Stimulated activated CD4-positive, alpha-beta T cell treated with anti-CD3 and anti-CD28 coated beads, TNF-alpha, amount 100 ng/mL, for 24 hours (primary cell): ENCODE measurements at places on chromosomes 5 and 9.

- no peak for DNase-seq
Measured at GRCh38 chr5:10876006-10876744, 115.1 kb upstream of the DAP start.

DNA sequence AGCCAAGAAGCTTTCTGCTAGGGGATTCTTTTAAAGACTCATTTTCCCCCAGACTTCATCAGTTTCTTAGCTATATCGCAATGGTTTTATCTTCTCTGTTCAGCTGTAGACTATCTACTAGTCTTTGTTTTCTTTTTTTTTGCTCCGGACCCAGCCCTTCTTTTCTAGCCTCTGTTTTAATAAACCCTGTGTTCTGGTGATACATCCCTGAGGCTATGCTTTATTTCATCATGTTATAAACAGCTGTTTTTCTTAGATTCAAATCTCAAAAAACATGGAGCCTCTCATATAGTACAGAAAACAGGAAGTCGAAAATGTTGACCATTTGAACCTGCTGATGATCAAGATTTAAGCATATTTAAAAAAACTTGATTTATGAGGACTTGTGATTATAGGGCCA is 37.8 kb downstream of the SCGB3A1 start:
- no peak for DNase-seq

- no peak for DNase-seq
Measured at GRCh38 chr5:82886911-82887310, 190.3 kb downstream of the TMEM167A start.

DNA sequence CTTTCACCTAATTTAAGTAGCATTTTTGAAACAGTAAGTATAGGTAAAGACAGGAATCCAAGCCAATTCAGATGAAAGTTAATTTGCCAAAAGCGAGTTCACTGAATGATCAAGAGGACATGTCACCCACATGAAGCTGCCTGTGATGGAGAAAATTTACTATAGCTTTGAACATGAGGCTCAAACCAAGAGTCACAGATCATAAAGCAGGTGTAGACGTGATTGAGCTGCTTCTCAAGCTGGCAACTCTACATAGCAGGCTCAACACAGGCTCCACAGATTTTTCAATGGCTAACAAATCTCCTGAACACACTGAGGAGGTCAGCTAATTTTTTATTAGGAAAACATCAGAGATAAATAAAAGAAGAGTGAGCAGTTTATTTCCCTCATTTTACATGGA is 173.7 kb downstream of the FAM114A2 start:
- no peak for DNase-seq

GRCh38 chr5:149038336-149039080 is 24.4 kb downstream of the SH3TC2 start:
- no peak for DNase-seq

GRCh38 chr5:113268232-113268631 is 166.6 kb downstream of the TSSK1B start:
- no peak for DNase-seq

GRCh38 chr5:94304146-94304545 is 314.3 kb downstream of the KIAA0825 start:
- DNase-seq = no peak

DNA sequence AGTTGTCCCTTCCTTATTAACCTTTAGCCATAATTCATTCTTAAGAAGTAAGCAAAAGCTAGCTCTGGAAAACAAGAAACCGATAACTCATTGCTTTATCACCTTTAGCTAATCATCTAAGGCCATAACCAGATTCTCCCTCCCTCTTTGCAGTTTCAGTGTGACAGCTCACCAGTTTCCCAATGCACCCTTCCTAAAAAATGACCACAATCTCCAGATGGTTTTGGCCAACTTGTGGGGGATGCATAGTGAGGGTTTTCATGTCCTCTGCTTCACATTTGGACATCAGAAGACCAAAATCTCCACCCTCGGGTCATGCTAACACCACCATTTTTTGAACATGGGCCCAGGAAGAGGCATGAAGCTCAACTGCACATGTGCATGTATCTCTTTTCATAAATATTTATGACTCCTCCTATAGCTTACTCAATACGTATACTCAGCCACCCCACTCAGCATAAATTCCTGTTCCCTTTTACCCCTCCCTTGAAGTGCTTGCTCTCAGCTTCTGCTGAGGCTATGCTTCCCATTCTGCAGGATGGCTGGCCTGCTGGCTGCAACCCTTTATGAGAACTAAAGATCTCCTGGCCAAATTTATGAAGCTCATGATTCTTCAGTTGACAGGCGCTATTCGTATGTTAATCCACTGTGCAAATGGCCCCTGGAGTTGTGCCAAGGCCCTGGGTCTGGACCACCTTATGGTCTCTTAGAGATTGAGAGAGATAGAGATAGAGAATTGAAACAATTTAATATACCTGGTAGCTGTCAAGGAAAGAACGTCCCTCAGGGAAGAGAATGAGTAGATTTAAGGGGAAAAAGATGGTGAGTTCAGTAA is 14.8 kb downstream of the PPP3R2 start:
- no peak for DNase-seq

- DNase-seq = no peak
Measured at GRCh38 chr5:107937204-107937603, 266.5 kb upstream of the EFNA5 start.

DNA sequence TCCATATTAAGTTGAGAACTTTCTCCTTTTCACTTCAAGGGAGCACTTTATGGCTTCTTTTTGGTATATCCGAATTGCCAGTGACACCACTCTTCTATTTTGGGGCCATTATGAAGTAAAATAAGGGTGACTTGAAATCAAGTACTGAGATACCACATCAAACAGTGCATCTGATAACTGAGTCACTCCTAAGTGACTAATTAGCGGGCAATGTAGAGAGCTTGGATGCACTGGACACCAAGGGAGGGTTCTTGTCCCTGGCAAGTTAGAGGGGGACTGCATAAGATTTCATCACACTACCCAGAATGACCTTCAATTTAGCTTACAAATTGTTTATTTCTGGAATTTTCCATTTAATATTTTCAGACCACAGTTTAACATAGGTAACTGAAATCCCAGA is 813.9 kb upstream of the CDH10 start:
- DNase-seq = no peak

DNA sequence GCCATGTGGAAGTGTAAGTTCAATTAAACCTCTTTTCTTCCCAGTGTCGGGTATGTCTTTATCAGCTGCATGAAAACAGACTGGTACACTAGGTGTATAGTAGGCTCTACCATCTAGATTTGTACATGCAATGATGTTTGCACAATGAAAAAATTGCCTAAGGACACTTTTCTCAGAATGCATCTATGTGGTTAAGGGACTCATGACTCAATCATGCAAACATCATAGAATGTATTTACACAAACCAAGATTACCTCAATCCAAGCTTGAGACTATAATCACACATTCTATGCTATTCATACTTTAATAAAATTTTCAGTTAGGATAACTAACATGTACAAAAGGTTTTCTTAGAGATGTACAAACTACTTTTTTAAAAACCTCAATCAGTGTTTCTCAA is 1164.5 kb downstream of the CDH12 start:
- no peak for DNase-seq

- DNase-seq = no peak
Measured at GRCh38 chr5:2755076-2755680, 3.7 kb upstream of the IRX2 start.

DNA sequence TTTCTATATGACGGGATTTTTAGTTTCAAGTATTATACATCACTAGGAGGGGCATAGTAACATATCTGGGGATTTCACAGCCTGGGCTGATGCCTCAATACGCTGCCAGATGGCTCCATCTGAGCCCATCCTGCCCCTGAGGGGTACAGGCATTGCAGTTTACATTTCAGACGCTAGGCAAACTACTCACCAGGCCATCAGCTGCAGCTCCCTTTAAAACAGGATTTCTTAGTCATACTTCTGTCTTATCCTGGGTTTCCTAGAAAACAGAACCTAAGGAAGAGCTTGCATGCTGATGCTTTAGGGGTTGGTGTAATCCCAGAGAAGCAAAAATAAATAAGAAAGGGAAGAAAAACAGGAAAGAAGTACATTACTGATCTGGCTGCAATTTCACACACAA is 372.8 kb upstream of the PIK3R1 start:
- DNase-seq = no peak

GRCh38 chr5:89721353-89721752 is 688.2 kb downstream of the CETN3 start:
- no peak for DNase-seq

GRCh38 chr5:152813526-152813925 is 408.4 kb upstream of the NMUR2 start:
- no peak for DNase-seq
